GM04504 (cell line): ENCODE measurements at places on chromosomes 11 and 22.

- DNase-seq: no peak
Observed at GRCh38 chr11:121426476-121427399, 25.4 kb upstream of the SORL1 start.

- DNase-seq: no peak
Observed at GRCh38 chr11:76263657-76264056, 57.4 kb upstream of the WNT11 start.

- DNase-seq: no peak
Observed at GRCh38 chr22:42766860-42767259, 46.2 kb upstream of the A4GALT start.

DNA sequence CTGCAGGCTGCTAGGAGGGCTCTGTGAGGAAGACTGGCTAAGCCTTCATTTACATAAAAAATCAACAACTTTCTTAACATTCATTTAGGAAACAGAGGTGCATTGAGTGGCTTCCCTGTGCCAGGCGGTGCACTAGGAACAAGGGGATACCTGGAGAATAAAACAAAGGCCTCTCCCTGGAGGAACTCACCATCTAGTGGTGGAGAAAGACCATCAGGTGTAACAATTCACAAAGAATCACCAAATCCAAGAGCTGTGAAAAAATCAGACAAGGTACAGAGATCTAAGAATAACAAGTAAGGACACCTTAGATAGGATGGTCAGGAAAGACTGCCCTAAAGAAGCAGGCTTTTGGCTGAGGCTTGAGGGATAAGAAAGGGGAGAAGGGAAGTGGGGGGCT, 40.3 kb downstream of the CSNK2A3 start:
- DNase-seq: no peak

GRCh38 chr22:30943368-30943767, 25.2 kb downstream of the MORC2 start:
- no peak for DNase-seq

DNA sequence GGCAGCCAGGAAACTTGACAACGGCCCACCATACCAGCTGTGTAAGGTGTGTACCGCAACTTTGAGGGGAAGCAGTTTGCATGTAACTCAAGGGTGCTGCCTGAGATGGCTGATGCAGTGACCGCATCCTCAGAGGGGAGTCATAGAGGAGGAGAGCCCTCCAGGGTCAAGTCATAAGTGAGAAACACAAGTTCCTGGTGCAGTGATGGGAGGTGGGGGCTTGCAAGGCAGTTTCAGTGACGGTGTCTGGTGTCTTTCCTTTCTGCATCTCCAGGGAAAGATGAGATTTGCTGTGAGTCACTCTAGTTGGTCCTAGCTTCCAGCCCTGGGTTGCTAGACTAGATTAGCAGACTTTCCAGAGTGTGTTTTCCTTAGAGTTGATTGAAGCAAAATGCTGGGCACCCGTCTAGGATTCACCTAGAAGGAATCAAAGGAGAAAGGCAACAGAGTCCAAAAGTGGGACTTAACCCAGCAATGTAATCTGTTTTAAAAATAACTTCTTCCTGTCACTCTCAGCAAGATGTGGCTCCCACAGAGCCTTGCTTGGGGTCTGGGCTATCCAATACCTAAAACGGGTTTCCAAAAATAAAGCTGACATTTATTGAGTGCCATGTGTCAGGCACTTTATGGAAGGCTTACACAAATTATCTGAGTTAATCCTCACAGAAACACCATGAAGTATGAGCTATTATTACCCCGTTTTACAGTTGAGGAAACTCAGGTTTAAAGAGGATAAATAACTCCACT, 265.4 kb upstream of the PLET1 start:
- no peak for DNase-seq

DNA sequence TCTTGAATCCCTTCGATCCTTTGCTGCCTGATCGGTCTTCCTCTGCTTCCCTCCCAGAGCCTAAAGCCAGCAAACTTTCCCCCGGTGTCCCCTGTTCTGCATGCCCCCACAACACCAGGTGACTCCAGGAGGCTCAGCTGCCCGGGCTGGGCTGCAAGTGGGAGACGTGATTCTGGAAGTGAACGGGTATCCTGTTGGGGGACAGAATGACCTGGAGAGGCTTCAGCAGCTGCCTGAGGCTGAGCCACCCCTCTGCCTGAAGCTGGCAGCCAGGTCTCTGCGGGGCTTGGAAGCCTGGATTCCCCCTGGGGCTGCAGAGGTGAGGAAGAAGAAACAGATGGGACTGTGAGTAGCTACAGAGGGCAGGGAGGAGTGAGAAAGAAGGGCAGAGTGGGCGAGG, 3.6 kb downstream of the NHERF4 start:
- no peak for DNase-seq

DNA sequence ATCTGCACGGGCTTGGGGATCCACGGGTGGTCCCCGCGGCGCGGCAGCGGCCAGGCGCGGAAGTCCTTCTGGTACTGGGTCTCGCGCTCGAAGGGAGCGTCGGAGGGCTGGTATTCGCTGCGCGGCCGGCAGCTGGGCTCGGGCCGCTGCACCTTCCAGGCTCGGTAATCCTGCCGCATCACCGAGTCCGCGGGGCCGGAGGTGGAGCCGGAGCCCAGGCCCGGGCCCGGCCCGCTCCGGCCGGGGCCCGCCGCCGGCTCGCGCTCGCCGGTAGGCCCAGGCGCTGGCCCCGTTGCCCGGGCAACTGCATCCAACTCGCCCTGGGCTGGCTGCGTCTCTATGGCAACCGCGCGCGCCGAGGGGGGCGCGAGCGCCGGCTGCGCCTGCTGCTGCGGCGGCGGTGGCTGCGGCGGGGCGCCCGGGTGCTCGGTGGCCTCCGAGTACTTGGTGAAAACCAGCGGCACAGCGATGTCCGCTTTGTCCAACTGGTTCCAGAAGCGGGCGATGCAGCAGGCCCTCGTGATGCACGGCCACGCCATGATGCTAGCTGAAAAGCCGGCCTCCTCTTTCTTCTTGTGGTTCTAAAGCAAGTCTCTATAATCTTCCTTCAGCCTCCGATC, 897 bp downstream of the MAP6 start:
- DNase-seq: no peak

GRCh38 chr11:13602844-13603243, 65.6 kb upstream of the FAR1 start:
- no peak for DNase-seq

DNA sequence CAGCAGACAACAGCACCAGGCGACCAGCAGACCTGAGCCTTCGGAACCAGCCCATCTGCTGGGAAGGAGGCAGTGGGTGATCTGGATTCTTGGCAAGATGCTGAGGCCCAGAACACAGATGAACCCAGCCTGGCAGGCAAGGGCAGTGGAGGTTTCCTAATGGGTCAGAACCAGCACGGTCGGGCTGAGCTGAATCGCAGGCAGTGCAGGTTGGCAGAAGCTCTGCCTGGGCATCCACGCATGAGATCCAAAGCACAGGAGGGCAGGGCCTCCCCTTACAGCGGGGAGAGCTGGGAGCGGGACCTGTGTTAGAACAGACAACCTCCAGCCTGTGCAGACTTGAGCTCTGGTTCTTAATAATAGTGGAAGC, 47.5 kb downstream of the DSCAML1 start:
- DNase-seq: no peak

- no peak for DNase-seq
Observed at GRCh38 chr11:126443120-126443519, 87.6 kb downstream of the ST3GAL4 start.

DNA sequence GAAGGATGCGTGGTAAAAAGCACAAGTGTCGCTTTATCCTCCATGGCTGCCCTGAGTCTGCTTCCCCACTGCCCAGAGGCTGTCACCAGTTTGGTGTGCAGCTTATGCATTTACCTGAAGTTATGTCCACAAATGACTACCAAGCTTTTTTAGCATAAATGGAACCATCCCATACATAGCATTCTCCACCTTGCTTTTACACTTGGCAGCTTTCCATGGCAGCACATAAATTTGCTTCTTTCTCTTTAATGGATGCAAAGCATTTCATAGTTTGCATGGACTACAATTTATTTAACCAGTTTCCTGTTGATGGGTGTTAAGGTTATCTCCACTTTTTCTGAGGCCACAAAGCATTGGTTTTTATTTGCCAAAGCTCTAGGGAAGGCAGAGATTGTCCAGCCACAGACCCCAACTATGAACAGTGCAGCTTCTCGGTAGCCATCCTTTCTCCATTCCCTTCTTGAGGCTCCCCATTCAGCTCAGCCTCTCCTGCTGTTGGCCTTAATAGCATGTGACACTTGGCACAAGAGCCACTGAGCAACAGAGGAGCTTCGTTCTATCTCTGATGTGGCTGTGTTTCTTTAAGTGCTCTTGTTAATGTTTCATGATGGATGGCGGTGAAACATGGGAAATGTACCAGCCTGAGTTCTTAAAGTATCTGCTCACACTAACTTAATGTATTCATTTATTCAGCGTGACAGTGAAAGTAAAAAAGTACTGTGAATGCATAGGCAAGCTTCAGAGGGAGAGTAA, 59.8 kb upstream of the NAV2 start:
- DNase-seq: no peak

GRCh38 chr11:20032577-20033260, 127.6 kb downstream of the DBX1 start:
- no peak for DNase-seq

- no peak for DNase-seq
Observed at GRCh38 chr11:20488352-20488751, 100.8 kb downstream of the PRMT3 start.

- no peak for DNase-seq
Observed at GRCh38 chr11:116185551-116185950, 587.2 kb downstream of the BUD13 start.

DNA sequence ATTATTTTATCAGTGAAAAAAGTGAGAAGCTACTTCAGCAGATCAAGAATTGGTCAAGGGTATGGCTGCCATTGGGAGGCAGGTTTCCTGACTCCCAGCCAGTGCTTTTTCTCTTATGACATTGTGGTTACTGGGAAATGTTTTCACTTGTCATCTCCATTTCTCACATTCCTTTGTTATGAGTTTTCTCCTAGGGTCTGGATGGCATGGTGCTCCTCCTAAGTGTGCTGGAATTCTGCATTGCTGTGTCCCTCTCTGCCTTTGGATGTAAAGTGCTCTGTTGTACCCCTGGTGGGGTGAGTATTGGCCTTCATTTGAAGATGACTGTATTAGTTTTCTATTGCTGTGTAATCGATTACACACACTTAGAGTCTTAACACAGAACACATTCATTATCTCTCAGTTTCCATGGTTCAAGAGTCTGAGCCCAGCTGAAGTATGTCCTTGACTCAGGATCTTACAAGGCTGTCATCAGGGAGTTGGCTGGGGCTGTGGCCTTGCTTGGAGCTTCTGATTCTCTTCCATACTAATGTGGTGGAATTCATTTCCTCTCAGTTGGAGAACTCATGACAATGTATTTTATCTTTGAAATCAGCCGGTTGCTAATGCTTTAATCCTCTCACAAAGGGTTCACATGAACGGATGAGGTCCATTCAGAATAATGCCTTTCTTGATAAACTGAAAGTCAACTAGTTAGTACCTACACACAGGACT, 21.0 kb upstream of the MS4A6E start:
- no peak for DNase-seq

DNA sequence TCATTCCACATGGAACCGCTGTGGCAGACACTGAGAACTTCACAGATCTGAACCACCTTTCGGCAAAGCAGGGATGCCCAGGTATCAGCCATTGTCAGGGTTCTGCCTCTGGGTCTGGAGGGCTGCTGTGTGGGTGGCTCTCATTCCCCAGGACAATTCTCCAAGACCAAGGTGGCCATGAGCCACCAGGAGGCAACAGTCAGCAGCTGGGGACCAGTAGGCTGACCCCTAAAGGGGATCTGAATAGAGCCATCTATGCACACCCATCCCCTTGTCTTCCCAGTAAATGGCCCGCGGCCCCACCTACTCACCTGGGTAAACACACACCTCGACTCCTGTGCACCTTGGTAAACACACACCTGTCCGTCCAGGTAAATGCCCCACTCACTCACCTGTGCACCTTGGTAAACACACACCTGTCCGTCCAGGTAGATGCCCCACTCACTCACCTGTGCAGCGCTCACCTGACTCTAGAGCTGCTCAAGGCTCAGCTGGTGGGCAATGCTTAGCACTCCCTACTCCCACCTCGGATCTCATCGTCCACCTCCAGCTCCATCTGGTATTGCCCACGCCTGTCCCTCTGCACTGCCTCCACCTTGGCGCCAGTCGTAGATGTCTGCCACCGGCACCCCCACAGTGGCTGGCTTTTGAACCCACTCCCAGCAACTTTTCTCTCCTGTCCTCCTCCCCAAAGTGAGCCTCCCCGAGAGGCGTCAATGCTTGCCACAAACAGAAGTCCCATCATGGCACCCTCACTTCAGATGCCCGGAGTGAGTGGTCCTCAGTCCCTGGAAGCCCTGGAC, 10.2 kb downstream of the SLC25A1 start:
- no peak for DNase-seq

- DNase-seq: no peak
Observed at GRCh38 chr11:106152013-106152412, 74.6 kb downstream of the AASDHPPT start.

DNA sequence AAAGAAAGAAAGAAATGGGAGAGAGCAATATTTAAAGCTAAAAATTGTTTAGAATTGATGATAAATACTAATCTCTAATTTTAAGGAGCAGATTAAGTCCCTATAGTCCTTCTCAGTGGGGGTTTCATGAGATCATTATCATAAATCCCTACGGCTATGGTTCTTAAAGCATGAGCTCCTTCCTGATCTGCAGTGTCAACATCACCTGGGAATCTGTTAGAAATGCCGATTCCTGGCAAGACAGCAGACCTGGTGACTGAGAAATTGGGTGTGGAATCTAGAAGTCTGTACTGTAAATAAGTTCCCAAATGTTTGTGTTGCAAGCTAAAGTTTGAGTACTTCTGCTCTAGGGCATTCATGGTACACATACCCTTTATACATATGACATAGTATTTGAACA, 12.6 kb downstream of the HIKESHI start:
- no peak for DNase-seq

GRCh38 chr11:101807531-101807930, 107.3 kb upstream of the CEP126 start:
- no peak for DNase-seq

GRCh38 chr22:27380855-27381254, 420.7 kb downstream of the MN1 start:
- DNase-seq: no peak

DNA sequence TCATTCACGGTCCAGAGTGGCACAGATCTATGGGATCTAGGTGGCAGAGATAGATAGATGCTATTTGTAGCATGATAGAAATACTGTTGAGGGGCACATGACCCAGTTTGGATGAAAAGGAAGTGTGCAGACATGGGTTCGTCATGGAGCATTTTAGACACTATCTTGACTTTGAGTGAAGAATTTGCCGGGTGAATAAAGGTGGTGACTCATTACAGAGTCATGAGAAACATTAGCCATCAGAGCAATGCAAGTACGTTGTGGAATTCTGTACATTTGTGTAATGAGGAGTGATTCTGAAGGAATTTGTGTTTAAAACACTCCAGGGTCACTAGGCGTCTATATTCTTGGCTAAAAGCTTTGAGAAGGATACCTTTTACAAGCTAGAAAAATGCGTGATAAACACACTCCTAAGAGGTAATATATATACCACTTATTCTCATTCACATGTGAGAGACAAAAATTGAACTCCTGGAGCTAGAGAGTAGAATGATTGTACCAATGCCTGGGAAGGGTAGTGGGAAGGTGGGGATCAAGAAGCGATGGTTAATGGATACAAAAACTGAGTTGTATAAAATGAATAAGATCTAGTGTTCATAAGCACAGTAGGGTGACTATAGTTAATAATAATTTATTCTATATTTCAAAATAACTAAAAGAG, 593.7 kb upstream of the LUZP2 start:
- DNase-seq: no peak

GRCh38 chr11:73792584-73792983, 4.9 kb downstream of the MRPL48 start:
- no peak for DNase-seq

- DNase-seq: no peak
Observed at GRCh38 chr11:43899094-43899493, 18.5 kb downstream of the ALKBH3 start.
